Stimulated activated CD8-positive, alpha-beta memory T cell treated with anti-CD3 and anti-CD28 coated beads, Interleukin-7, amount 100 ng/mL, for 48 hours (primary cell): ENCODE measurements at places on chromosomes 2 and 18.

DNA sequence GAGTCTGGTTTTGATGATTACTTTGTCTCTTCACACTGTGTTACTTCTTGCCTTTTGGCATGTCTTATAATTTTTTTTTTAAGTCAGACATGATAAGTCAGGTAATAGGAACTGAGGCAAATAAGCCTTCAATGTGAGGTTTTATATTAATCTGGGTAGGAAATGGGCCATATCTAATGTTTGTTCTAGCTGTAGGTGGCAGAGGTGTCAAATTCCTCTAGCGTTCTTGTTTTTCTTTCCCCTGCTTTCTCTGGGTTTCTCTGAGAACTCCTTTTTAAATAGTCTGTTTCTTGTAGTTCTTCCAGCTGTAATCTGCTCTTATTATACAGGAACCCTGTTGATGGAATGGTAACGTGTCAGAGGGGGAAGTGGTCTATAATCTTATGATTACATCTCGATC, 5.7 kb downstream of the SP140 start:
- no peak for DNase-seq

DNA sequence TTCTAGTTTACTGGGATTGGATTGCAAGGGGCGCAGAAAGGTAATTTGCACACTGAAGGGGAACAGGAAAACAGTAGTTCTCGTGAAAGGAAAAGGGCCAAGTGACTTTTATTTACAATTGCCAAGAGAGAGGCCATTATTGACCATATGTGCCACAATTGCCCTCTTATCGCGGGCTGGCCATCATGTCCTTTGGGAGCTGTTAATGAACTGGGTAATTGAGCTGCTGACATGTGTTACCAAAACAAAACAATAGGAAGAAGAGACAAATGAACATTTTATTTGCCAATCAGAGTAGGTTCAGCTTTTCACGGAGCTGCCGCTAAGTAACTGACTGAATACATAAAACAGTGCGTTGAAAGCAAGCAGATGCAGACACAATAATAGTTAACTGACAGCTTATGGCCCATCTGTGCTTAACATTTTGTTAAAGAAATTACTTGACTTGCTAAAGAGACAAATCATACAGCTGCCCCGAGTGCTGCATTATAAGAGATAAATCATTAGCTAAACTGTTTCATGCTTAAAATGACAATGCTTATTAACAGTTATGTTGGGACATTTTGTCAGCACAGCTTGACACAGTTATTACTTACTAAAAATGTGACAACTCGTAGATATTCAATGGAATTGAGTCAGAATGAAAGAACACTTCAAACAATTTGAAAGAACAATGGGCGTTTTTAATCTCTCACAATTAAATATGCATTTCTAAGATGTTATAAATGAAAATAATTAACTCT, 57.5 kb downstream of the PAX3 start:
- DNase-seq: no peak

- DNase-seq: no peak
Measured at GRCh38 chr18:76234676-76235060, 260.4 kb downstream of the ZNF516 start.

DNA sequence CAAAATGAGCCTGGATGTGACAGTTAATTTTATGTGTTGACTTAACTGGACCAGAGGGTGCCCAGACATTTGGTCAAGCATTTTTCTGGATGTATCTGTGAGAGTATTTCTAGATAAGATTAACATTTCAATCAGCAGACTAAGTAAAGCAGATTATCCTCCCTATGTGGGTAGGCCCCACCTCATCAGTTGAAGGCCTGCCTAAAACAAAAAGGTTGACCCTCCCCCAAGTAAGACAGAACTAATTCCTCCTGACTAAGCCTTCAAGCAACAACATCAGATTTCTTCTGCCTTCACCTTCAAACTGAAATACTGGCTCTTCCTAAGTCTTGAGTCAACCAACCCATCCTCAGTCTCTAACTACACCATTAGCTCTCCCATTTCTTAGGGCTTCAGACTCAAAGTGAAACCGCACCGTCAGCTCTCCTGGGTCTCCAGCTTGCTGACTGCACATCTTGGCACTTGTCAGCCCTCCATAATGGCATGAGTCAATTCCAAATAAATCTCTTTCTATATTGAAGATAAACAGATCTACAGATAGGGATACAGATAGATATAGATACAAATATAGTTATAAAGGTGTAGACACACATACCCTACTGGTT, 47.9 kb downstream of the MEMO1 start:
- DNase-seq: no peak

DNA sequence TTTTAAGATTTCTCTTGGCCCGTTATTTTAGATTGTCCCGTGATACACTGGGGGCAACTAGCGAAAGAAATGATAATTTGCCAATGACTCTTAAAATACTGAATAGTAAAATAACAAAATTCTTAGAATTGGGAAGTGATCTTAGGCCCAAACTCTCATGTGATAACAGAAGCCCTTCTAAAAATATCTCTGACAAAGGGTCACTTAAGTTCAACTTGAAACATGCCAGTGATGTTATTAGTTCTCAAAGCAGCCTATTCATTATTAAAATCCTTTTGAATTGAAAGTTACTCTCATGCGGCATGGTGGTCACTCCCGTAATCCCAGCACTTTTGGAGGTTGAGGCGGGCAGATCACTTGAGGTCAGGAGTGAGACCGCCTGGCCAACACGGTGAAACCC, 920.9 kb downstream of the NRXN1 start:
- DNase-seq: no peak

- DNase-seq: no peak
Measured at GRCh38 chr2:184756885-184757284, 158.6 kb downstream of the ZNF804A start.

DNA sequence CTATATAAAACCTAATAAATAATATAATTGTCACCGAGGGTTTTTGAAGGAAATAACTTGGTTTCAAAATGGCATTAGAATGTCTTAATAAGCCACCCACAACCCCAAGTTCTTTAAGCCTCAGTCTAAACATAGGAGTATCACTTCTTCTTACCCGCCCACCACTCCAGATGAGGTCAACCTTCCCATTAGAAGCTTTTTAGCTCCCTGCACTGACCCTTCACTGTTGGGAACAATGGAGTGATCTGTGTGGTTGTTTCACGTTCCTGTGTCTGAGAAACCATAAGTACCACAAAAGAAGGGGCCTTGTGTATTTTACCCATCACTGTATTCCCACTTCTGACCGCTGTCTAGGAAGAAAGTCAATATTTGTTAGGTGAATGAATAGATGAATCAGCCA, 326.3 kb upstream of the ZNF521 start:
- DNase-seq: no peak

GRCh38 chr2:30621836-30622235, 174.8 kb downstream of the LCLAT1 start:
- DNase-seq: no peak

GRCh38 chr18:74242438-74243096, 49.2 kb downstream of the CYB5A start:
- DNase-seq: no peak

DNA sequence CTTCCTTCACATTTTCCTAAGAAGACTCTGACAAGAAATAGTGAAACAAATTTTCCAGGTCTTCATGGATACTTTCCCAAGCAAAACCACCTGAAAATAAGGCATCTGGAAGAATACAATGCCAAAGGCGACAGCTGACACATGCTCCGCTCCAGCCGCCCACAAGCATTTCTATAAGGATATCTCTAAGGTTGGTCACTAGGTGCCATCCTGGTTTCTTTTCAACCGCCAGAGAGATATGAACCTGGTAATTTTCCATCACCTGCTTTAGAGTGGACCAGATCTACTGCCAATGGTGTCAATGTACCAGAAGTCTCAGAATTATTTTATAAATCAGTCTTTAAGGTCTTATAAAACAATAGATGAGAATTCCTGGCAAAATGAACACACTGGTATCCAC, 97.2 kb downstream of the GAREM1 start:
- DNase-seq: no peak

- no peak for DNase-seq
Measured at GRCh38 chr2:120731175-120731574, 4.5 kb upstream of the GLI2 start.

- DNase-seq: no peak
Measured at GRCh38 chr18:29251681-29252080, 1074.8 kb upstream of the CDH2 start.

- no peak for DNase-seq
Measured at GRCh38 chr2:28339516-28340175, 53.0 kb upstream of the FOSL2 start.

GRCh38 chr2:201058914-201059313, 12.6 kb downstream of the HYCC2 start:
- no peak for DNase-seq

DNA sequence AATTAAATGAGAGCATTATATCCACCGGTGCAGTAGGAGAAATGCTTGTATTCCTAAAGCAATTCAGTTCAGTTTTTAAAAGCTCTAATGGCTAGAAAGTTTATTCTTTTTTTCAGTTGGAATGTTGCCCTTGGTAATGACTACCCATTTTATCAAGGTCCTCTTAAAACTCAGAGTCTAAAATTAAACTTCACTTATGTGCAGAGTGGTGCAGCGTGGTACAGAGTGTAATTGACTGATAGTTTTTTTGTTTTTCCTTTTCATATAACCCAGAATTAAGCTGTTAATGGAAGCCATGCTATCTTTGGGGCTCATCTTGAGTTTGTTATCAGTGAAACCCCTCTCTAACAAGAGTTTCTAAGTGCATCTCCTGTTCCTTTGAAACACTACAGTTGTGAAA, 21.4 kb downstream of the NCOA1 start:
- no peak for DNase-seq

GRCh38 chr2:48346124-48346536, 183.8 kb upstream of the STON1 start:
- no peak for DNase-seq

- no peak for DNase-seq
Measured at GRCh38 chr2:120161190-120161589, 62.0 kb downstream of the TMEM185B start.

GRCh38 chr2:227720680-227721079, 2.9 kb upstream of the SLC19A3 start:
- DNase-seq: no peak

GRCh38 chr18:72427721-72428120, 116.4 kb downstream of the CBLN2 start:
- no peak for DNase-seq

DNA sequence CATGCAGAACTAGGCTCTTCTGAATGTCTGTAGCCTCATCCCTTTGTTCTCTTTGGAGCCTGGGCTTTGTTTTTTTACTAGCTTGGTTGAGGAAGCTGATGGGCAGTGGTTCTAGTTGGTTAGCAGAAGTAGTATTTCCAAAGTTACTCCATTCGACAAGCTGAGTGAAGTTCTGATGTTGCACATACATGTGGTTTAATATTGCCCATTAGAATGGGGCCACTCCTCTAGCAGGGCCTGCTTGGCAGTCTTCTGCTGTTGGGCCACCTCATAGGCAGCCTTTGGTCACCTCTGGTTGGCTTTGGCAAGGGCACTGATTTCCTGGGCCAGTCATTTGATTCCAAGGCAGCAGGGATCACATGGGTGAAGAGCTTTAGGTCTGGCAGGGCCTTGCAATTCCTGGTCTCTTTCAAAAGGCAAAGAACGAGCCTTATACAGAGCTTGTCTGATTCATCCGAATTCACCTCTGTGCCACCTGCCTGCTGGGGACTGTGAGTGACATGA, 2.5 kb downstream of the RPIA start:
- DNase-seq: no peak

- no peak for DNase-seq
Measured at GRCh38 chr2:164835302-164835701, 6.3 kb downstream of the COBLL1 start.

DNA sequence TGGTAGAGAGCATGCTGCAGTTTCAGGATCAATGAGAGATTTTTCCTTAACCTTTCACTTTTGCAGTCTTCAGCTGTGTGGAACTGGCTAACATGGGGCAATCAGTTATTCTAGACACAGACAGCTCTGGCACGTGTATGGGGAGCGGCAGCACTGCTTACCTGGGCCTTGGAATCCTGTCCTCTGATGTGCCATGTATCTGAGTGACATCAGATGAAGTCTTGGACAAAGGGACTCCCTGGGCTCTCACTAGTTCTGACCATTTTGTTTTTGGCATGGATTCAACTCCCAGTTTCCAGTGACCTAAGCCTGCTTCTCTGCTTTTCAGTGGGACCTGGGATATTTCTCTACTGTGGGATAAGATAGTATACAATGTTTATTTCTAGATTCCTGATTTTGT, 54.3 kb downstream of the RNF144A start:
- no peak for DNase-seq

DNA sequence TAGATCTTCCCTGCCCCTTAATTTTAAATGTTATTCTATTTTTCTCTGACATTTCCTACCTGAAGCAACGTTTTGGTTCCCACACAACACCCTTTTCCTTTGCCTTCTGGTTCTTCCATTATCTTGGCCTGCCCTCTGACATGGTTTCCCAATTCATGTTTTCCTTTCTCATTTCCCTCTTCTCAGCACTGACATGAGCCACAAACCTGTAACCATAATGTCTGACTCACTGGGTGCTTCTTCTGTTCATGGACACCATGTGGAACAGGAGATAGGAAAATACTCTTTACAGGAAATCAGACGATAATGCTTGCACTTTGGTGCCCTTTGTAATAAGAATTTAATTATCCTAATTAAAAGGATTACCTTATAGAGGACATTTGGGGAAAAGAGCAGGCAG, 142.0 kb downstream of the ZEB2 start:
- no peak for DNase-seq

- no peak for DNase-seq
Measured at GRCh38 chr2:191905336-191905735, 58.4 kb upstream of the CAVIN2 start.

DNA sequence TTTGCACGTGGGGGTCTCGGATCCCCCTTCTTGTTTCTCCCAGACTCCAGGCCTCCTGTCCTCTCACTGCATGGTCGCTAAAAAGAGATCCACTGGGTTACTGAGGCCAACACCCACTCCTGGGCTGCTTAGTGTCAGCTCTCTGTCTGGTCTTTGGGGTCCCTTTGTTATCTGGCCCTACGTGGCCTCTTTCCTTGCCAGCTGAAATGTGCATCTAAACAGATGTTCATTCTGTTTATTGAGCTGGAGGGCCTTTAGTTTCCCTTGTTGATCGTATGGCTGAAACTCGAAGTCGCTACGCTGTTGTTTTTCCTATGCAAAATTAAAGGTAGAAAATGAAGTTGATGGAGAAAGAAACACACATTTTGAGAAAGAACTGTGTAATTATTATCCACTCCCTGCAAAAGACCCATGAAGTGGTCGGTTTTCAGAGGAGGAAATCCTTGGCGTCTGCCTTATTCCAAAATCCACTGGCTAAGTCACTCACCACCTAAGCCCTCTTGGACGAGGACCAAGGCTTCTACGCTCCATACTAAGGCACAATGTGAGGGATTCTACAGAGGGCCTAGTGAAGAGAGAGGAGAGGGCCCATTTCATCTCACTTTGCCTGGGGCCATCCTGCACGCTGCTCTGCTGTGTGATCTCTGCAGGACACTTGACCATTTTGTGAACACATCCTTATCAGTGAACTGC, 105.3 kb downstream of the GLI2 start:
- no peak for DNase-seq

DNA sequence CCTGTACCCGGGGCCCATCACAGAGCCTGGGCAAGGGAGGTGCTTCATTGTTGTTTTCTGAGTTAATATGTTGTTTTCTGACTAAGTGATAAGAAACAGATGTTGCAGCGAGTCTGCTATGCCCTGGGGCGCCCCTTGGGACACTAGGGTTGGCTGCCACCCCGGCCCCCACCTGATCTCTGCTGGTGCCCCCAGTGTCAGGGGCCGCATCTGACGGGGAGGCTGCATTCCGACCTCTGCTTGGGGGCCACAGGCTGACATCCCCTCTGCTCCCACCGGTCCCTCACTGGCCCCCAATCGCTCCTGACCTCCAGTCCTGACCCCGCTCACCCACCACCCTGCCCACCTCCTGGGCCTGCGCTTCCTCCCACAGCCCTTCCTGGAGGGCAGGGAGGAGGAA, 65.9 kb downstream of the LONRF2 start:
- no peak for DNase-seq

- DNase-seq: no peak
Measured at GRCh38 chr2:62489702-62490101, 16.3 kb downstream of the TMEM17 start.
